ENCODE measurements at places on chromosomes 12 and 14.

GRCh38 chr12:55548756-55549155 is 646 bp upstream of the OR6C4 start:
- DNase-seq: no peak

DNA sequence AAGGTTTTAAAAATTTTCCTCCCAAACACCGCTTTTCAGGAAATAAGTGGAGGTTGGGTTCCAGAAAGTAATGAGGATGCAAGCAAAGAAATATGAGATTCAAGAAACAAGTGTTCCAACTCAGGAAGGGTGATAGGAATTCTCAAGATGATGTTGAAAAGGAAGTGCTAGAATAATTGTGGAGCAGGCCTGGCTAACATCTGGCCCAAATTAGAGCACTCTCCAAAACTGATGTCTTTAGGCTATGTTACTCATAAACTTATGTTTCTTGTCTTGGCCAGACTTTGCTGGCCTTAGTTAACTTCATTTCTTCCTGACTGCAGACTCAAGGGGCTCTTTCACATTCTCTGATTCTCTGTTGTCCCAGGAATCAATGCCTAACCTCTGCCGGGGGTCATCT is 116.3 kb downstream of the TMTC3 start:
- no peak for DNase-seq

DNA sequence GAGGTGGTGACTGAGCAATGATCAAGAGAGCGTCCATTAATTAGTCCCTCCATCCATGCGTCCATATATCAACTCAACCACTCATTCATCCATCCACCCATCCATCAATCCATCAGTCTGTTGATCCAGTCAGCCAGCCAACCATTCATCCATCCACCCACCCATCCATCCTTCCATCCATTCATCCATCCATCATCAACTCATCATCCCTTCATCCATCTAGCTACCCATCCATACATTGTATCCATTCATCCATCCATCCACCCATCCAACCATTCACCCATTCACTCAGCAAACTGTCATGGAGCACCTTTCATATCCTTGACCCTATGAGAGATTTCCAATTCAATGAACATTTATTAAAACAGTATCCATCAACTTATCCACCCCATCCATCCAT is 28.1 kb downstream of the MAP1LC3B2 start:
- DNase-seq: no peak

GRCh38 chr12:11756022-11756421 is 106.5 kb downstream of the ETV6 start:
- DNase-seq: no peak

- no peak for DNase-seq
These were observed 684 bp downstream of the KANSL2 start for GRCh38 chr12:48681399-48681709.

DNA sequence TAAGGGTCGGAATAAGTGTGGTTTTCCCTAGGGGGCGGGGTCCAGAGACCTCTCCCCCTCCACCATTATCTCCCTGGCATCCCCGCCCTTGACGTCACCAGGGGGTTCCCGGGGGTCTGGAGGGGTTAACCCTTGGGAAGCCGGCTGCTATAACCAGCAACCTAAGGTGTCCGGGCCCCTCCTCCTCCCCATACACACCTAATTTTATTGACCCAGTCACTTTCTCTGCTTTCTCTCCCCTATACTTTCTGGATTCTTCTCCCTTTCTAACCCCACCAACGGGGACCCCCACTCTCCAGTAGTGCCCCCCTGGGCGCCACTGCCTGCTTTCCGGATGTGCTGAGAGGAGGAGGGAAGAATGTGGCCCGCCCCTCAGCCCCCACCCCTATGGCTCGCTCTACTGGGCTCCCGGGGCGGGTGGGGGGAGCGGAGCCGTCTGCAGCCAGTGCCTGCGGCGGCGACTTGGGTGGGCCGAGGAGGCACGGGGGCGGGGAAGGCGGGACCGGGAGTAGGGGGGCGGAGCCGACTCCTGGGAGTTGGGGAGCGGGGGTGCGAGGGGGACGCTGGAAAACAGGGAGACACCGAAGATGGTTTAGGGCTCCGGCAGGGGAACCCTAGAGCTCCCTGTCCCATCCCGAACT is 1.8 kb downstream of the GLI1 start:
- no peak for DNase-seq

- no peak for DNase-seq
These were observed at the start of gene MFAP5 for GRCh38 chr12:8662593-8662992. MFAP5 (minus strand) TSS chr12:8662826; CDS start chr12:8662104, 722 bp downstream.

DNA sequence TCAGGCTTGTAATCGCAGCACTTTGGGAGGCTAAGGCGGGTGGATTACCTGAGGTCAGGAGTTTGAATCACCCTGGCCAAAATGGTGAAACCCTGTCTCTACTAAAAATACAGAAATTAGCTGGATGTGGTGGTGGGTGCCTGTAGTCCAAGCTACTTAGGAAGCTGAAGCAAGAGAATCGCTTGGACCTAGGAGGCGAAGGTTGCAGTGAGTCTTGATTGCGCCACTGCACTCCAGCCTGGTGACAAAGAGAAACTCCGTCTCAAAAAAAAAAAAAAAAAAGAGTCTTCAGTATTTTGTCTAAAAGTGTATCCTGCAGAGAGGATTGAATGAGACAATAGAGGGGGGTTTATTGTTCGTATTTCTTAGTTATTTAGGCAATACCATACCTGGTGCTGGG is 25.3 kb downstream of the FOXA1 start:
- no peak for DNase-seq

DNA sequence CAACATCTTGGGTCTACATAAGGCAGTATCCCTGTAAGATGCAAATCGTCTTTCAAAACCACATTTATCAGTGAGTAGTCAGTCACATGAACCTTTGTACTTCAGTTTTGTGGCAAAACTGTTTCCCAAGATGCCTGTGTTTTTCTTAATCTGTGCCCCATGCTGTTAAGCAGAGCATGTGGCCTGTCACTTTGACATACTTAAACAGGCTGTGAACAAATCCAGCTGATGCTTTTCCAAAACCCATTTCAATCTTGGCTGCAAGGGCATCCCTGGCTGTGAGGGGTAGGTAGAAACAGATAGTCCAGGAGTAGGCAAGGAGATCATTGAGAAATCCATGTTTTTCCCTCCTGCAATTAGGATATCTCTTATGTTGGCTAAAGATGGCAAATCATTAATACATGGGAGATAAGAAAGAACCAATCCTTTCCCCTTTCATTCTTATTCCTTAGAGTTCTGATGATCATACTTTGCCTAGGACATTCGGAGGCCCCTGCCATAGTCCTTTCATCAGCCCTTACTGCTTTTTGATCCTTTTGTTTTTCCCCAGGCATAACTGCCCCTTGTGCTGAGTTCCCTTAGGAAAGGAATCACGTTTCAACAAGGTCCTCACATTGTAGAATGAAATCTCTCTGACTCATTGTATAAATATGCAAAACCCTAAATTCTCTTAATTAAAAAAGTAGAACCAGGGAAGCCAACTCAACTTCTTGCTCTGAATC is 121.1 kb upstream of the EEA1 start:
- no peak for DNase-seq

- no peak for DNase-seq
These were observed 495.1 kb upstream of the CCDC196 start for GRCh38 chr14:65991104-65991503.

DNA sequence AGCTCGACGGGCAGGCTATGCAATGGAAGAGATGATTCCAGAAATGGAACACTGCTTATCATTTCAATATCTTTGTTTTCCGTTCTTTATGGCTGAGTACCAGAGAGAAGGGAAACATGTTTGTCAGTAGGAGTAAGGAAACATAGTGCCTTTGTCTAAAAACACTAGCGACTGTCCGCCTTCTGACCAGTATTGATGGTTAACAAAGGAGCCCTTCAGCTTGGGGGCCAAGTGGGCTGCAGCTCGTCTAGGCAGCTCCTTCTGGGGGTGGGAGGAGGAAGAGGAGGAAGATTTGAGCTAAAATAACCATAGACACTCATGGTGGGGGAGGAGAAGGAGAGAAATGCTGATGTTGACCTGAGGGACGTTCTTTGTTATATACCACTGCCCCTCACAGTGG is 15.0 kb downstream of the COQ5 start:
- no peak for DNase-seq

DNA sequence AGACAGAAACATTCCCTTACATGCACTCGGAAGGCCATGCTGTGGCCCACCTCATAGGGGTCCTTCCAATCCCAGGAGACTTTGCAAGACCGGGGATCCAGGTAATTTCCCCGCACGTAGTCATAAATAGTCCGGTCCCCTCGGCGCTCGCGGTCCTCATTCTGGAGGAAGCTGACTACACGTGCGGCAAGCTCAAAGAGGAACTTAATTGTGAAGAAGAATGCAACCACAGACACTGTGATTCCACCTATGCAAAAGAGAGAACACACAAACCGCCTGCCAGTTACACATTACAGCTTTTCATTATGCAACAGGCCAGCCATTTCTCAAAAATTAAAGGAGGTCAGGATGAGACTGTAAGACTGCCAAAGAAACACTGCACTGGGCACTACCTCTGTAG is 28.4 kb downstream of the AREL1 start:
- DNase-seq: no peak

- DNase-seq: no peak
These were observed 4.4 kb upstream of the CLEC2A start for GRCh38 chr12:9936591-9936990.

DNA sequence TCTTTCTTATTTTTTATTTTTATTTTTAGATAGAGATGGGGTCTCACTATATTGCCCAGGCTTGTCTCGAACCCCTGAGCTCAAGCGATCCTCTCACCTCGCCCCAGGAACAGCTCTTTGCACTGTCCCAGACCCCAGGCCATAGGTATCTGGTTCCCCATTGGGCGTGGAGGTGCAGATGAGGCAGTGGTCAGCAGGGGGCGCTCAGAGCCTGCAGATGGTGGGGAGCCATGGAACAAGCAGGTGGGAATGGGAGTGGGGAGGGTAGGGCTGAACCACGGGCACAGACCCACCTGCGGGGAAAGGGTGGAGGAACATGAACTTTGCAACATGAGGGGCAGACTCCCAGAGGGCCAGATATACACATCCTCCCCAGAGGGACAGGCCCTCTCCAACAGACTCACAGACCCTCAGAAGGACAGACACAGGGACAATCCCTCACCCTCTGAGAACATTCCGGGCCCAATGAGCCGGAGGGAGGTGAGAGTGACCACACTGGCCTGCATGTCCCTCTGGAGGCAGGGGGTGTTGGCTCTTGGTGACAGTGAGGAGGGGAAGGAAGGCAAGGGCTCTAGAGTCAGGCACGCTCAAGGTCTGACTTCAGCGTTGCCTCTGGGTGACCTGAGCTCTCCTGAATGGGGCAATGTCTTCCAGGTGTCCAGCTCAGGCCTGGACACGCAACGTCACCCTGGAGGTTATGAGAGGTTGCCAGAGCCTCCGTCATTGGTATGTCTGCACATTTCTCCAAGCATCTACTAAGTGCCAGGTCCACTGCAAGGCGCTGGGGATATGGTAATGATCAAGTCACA is 34.9 kb downstream of the KRT80 start:
- DNase-seq: peak; percentile 29

- no peak for DNase-seq
These were observed 29.9 kb downstream of the CLEC2D start for GRCh38 chr12:9699269-9699897.

DNA sequence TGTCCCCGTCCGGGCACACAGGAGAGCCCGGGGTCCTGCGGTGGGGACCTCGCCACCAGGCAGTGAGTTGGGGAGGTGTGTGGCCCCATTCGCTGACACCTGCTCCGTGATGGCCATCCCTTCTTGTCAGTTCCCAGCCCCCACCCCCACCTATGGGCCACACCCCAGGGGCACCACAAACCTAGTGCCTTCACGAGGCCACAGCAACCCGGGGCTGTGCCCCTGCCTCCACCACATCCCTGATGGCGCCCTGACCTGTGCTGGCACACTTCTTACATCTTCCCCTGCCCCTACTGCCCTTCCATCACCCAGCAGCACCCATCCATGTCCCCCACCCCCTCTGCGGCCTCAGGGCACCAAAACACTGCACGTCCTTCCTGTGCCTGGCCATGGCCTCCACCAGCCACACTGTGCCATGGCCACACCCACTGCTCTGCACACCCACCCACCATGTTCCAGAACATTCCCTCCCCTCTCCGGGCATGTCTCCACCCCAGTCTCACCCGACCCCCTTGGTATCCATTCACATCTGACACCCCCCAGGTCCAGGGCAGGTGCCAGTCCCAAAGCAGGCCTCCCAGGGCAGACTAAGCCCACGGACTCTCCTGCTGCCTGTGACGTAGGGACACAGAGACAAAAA is 24.4 kb downstream of the JAG2 start:
- no peak for DNase-seq

DNA sequence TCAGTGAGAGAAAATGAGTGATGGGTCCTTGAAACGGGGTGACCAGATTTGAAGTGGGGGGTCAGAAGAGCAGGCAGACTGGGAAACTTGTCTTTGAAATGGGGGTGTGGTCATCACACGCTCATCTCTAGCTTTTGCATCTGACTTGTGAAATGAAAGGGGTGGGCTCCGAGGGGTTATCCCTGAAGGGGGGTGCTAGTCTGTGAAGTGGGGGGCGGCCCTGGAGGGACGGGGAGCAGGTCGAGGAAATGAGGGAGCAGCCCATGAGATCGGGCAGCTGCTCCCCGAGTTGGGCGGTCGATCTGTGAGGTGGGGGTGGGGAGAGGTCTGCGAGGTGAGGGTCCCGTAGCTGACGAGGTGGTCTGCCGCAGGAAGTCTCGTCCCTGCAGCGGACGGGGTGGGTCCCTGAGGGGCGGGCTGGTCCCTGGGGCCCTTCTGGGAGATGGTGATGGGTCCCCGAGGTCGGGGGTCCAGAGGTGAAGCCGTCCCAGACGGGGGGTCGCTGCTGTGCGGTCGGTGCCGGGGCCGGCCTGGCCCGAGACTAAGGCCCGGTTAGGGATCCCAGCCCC is 542 bp downstream of the PXN start:
- no peak for DNase-seq

GRCh38 chr12:108820707-108821406 is 36.5 kb downstream of the SSH1 start:
- no peak for DNase-seq

GRCh38 chr12:129127211-129127610 is 273.9 kb downstream of the GLT1D1 start:
- no peak for DNase-seq

DNA sequence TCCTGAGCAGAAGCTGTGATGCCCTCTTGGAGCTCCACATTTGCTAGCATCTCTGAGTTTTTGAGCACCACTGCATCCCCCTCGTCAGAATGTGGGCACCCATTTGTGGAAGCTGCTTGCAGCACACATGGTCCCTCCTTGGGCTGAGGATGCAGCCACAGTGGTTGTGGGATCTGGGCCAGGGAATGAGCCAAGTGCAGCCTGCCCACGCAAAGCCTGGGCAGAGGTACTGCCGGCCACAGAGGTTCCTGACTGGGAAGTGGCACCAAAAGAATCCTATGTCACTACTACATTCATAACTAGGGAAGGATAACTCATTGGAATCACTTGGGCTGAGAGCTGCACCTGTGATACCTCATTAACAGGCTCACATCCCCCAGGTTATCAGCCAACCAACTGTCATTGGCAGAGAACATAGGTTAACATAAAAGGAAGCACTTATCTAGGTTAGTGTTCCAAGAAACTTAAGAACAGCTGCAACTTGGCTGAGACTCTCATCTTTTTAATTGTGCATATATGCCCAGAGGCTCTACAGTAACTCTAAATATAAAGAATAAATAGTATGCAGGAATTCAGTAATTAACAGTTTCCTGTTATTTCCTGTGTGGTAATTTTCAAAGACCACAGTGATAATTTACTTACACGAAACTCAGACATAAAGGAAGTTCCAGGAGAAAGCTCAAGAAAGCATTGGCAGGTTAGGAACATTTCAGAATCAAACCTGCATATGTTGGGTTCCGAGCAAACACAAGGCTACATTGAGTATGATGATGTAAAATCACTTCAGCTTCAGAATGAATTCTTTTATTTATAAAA is 145.3 kb downstream of the BCAT1 start:
- no peak for DNase-seq

All from NCI-H187 (cell line).